ENCODE measurements at places on chromosomes 1 and 21. TPM values are rescaled to one million over a fixed set of nuclear protein-coding genes. Genes with fewer than 3 reads are reported as not detected.

DNA sequence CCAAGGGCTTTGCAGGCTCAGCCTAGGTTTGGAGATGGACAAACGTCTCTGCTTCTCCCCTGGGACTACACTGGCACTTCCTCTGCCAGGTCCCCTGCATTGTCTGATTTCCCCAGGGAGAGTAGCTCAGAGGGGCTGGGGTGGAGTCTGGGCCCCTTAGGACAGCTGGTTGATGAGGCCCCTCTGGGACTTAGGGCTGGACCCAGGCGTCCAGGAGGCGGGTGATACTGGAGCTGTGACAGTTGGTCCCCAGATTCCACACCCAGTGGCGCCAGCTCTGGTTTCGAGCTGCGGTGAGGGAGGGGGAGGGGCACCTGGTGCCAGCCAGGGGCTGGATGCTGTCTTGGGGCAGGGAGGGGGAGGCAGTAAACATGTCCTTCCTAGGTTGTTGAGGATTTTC is 7.4 kb upstream of the MEX3A start:
- peaks cover 31% of the 10 kb centered on the region for H3K27me3 ChIP-seq
- peaks cover 4% of the 10 kb centered on the region for H3K4me1 ChIP-seq
- H3K27ac ChIP-seq, result no peak overlapping the region
- no peaks in the 10 kb centered on the region for H3K36me3 ChIP-seq

DNA sequence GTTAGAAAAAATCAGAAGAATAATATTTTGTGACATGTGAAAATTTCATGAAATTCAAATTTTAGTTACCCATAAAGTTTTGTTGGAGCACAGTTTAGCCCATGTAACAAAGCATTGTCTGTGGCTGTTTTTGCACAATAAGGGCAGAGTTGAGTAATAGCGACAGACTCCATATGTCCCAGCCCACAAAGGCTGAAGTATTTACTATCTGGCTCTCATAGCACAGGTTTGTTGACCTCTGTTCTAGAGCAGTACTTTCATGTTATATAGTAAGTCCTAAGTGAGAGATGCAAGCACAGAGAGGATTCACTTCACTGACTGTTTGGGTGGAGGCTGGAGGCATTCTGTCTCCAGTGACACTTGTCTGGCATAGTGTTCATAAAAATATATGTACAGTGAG is 6.8 kb downstream of the LAMC1 start:
- no peak overlapping the region for H3K27ac ChIP-seq
- H3K4me3 ChIP-seq, result no peak overlapping the region
- no peak for DNase-seq
- peaks cover 8% of the 10 kb centered on the region for H3K4me1 ChIP-seq
- H3K36me3 ChIP-seq, result no peaks in the 10 kb centered on the region

GRCh38 chr1:36411674-36412648 is 14.3 kb upstream of the LSM10 start:
- peaks cover 30% of the 10 kb centered on the region for H3K4me1 ChIP-seq
- peak overlapping the region; percentile 10 for H3K4me3 ChIP-seq
- H3K36me3 ChIP-seq, result peaks cover 13% of the 10 kb centered on the region

GRCh38 chr1:90925928-90926869 is 95.6 kb downstream of the ZNF644 start:
- H3K4me1 ChIP-seq, result peaks cover 46% of the 10 kb centered on the region
- no peaks in the 10 kb centered on the region for H3K27me3 ChIP-seq
- no peak overlapping the region for H3K4me3 ChIP-seq
- DNase-seq, result no peak
- peak overlapping the region; percentile 7 for H3K27ac ChIP-seq
- peaks cover 49% of the 10 kb centered on the region for H3K36me3 ChIP-seq

GRCh38 chr1:4176841-4177240 is 276.8 kb upstream of the C1orf174 start:
- peak; percentile 6 for DNase-seq
- no peaks in the 10 kb centered on the region for H3K36me3 ChIP-seq
- H3K27ac ChIP-seq, result no peak overlapping the region
- H3K27me3 ChIP-seq, result no peaks in the 10 kb centered on the region

DNA sequence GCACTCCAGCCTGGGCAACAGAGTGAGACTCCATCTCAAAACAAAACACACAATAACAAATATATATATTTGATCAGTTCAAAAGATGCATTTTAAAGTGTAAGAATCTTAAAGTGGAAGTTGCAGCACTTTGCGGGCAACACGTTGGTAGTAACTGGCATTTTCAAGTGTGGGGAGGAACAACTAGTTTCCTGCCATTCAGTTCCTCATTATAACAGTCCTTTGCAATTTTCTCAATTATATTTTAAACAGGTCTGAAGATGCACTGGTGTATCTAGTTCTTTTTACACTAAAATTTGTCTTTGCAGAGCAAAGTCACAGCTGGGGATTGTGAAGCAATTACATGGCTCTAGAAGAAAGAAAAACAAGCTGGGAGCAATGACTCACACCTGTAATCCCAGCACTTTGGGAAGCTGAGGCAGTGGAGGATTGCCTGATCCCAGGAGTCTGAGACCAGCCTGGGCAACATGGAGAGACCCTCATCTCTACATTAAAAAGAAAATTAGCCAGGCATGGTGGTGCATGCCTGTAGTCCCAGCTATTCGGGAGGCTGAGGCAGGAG is 25.3 kb downstream of the RRAGC start:
- peaks cover 20% of the 10 kb centered on the region for H3K27me3 ChIP-seq
- no peak overlapping the region for H3K27ac ChIP-seq
- no peak overlapping the region for H3K4me3 ChIP-seq
- DNase-seq, result no peak
- H3K36me3 ChIP-seq, result peaks cover 14% of the 10 kb centered on the region

DNA sequence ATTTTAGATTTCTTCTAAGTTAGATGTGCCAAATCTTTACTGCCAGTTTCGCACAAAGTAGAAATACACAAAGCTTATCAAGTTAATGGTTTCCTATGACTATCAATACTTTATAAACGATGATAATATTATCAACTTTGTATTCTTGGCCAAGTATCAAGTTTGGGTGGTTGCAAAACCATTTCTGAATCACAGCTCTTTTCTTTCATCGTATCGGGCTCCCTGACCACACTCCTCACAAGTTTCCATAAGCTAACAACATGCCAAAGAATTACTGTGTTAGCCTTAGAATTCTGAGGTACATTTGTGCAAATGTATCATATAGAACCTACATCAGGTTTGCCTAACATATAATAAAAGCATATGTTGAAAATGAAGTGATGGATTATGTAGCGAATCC is 311.0 kb downstream of the KCTD3 start:
- no peak overlapping the region for H3K4me3 ChIP-seq
- no peak overlapping the region for H3K27ac ChIP-seq
- no peaks in the 10 kb centered on the region for H3K4me1 ChIP-seq
- DNase-seq, result no peak
- no peaks in the 10 kb centered on the region for H3K27me3 ChIP-seq

GRCh38 chr1:24966724-24967346 is 36.8 kb upstream of the RUNX3 start:
- H3K4me1 ChIP-seq, result peaks cover 80% of the 10 kb centered on the region
- peak overlapping the region; percentile 94 for H3K27ac ChIP-seq
- peak; percentile 88 for DNase-seq
- peaks cover 34% of the 10 kb centered on the region for H3K36me3 ChIP-seq

DNA sequence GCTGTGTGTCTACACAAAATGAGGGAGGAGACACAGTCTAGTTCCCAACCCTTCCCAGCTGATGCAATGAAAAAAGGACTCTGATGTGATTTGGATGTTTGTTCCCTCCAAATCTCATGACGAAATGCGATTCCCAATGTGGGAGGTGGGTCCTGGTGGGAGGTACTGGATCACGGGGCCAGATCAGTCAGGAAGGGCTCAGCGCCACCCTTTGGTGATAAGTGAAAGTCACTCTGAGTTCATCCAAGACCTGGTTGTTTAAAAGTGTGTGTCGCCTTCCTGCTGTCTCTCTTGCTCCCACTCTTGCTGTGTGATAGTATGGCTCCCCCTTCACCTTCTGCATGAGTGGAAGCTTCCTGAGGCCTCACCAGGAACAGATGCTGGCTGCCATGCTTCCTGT is 63.2 kb downstream of the GNG4 start:
- H3K4me1 ChIP-seq, result no peaks in the 10 kb centered on the region
- no peak overlapping the region for H3K4me3 ChIP-seq
- H3K36me3 ChIP-seq, result no peaks in the 10 kb centered on the region
- no peak overlapping the region for H3K27ac ChIP-seq

- H3K4me3 ChIP-seq, result no peak overlapping the region
- no peaks in the 10 kb centered on the region for H3K4me1 ChIP-seq
- no peak for DNase-seq
These were observed 5.8 kb downstream of the PRDM16 start for GRCh38 chr1:3074800-3075199.

DNA sequence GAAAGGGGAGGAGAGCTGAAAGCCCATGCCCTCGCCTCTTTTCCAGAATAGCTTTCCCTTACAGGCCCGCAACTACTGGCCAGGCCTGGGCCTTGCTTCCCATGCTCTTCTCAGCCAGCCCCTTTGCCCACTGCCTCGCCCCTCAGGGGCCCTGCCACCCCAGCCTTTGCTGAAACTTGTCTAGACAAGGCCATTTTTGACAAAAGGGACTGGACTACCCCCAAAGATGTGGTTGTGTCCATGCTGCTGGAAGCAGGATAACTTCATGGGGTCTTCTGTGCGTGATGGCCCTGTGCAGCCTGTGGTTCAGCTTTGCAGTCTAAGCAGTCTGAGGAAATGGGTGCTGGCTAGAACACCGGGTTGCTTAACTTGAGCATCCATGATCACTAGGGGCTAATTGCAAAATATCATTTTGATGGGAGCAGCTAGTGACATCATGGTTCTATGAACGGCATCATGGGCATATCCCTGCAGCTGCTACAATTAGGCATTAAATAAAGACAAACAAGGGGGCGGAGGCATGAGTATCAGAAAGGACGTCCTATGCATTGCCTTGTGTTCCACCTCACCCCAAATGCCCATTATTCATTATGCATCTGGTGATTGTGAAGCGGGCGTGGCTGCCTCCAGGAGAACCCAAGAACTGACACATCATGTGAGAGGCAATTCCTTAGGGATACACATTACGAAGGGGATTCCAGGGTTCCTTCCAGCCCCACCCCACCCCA is 36.8 kb downstream of the NTPCR start:
- peaks cover 7% of the 10 kb centered on the region for H3K36me3 ChIP-seq
- no peak for DNase-seq
- no peaks in the 10 kb centered on the region for H3K4me1 ChIP-seq

G0S2 gene
- 7.3 TPM for total RNA-seq

DNA sequence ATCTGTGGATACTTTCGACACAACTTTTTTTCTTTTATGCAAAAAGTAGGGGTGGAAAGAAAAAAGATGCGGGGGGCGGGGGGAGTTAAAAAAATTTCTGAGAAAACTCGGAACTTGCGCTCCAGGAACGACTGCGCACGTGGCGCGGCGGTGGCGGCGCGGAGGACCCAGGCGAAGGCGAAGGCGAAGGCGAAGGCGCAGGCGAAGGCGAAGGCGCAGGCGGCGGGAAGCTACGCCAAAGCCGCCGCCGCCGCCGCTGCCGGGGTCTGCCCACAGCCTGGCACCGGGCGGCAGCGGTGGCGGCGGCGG is 208 bp upstream of the BARHL2 start:
- H3K27ac ChIP-seq, result peak overlapping the region; percentile 54
- peaks cover 87% of the 10 kb centered on the region for H3K27me3 ChIP-seq
- peak overlapping the region; percentile 30 for H3K4me3 ChIP-seq
- peaks cover 26% of the 10 kb centered on the region for H3K36me3 ChIP-seq
- H3K4me1 ChIP-seq, result peaks cover 19% of the 10 kb centered on the region
